RCC 7860 (cell line): ENCODE measurements at places on chromosomes 13 and 19.

DNA sequence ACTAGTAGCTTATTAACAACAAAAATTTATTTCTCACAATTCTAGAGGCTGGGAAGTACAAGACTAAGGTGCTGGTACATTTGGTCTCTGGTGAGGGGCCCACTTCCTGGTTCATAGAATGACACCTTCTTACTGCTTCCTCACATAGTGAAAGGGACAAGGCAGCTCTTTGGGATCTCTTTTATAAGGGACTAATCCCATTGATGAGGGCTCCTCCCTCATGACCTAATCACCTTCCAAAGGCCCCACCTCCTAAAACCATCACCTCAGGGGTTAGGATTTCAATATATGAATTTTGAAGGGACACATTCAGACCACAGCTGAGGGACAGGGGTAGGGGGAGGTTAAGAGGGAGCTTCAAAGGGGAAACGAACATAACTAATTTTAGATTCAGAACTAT is 20.3 kb downstream of the SPART start:
- no peak for DNase-seq

- DNase-seq, result no peak
These were observed 1.3 kb downstream of the ISOC2 start for GRCh38 chr19:55459950-55460657.

GRCh38 chr19:38034492-38034860 is 127.5 kb downstream of the SIPA1L3 start:
- peak; percentile 25 for DNase-seq

GRCh38 chr13:20969182-20969581 is 66.6 kb upstream of the XPO4 start:
- peak; percentile 61 for DNase-seq

- DNase-seq, result no peak
These were observed 763.5 kb upstream of the GPC6 start for GRCh38 chr13:92463134-92463533.

DNA sequence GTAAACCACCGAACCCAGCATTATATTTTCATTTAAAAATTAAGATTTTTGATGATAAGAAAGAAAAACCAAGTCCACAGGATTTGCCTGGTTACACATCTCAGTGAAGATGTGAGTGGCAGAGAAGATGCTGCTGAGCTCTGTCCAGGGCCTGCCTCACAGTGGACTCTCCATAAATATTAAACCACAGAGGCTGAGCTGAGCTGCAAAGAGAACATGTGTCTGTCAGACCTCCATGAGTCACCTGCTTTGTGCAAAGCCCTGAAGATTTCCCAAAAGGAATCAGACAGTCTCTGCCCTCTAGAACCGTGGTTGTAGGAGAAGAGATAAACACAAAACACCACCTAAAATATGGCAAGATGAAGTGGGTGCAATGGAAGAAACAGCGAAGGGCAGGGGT is 127.2 kb upstream of the TSC22D1 start:
- peak; percentile 56 for DNase-seq

DNA sequence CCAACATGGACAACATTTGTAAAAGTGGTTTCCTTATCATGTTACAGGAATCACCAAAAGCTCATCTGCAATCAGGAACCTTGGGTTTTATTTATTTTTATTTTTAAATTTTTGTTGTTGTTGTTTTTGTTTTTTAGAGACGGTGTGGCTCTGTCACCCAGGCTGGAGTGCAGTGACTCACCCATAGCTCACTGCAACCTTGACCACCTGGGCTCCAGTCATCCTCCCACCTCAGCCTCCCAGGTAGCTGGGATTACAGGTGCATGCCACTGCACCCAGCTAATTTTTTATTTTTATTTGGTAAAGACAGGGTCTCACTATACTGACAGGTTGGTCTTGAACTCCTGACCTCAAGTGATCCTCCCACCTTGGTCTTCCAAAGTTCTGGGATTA is 13.6 kb upstream of the SERP2 start:
- DNase-seq, result no peak

- DNase-seq, result no peak
These were observed 5.8 kb upstream of the USE1 start for GRCh38 chr19:17209126-17210036.

DNA sequence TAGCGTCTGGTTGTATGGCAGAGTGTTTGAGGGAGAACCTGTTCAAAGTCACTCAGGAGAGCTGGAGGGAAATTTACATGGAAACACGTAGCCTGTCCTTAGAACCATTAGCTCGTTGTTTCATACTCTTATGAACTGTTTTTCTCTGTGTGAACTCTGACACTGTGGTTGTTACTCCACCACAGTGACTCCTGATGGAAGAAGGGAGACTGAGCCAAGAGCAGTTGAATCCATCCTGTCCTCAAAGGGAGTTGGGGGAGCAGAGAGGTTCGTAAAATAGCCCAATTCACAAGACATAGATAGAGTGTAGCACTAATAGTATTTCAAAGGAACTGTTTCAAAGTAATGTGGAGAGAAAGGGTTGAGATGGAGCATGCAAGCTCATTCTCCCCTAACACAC is 964.8 kb downstream of the PCDH9 start:
- DNase-seq, result no peak

DNA sequence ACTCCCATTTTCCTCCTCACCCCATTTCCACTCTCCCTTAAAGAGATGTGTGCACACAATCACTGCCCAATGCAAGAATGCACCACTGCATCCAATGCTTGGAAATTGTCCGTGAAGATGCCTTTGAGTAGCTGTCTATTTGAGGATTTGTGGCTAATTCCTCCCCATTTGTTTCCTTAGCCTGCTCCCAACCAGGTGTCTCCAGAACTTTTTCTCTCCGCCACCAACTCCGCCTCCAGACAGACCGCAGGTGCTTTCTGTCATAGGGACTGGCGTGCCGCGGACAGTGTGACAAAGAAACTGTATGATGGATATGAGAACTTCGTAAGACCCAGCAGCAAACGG is 461 bp upstream of the TM9SF2 start:
- DNase-seq, result no peak
